GM12865 (cell line): ENCODE measurements at places on chromosomes 5 and 9.

- peak; percentile 65 for DNase-seq
Observed at GRCh38 chr5:149667084-149667828, 62.9 kb upstream of the PPARGC1B start.

DNA sequence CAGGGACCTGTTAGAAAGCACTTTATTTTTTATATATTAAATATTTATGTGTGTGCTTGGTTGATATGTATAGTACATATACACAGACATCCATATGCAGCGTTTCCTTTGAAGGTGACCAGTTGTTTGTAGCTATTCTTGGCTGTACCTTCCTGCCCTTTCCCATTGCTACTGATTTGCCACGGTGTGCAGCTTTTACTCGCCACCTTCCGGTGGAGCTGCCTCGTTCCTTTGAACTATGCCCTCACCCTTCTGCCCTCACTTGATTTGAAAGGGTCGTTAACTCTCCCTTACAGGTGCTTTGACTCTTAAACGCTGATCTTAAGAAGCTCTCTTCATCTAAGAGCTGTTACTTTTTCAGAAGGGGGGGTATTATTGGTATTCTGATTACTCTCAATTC is 20.5 kb downstream of the RGMB start:
- no peak for DNase-seq

DNA sequence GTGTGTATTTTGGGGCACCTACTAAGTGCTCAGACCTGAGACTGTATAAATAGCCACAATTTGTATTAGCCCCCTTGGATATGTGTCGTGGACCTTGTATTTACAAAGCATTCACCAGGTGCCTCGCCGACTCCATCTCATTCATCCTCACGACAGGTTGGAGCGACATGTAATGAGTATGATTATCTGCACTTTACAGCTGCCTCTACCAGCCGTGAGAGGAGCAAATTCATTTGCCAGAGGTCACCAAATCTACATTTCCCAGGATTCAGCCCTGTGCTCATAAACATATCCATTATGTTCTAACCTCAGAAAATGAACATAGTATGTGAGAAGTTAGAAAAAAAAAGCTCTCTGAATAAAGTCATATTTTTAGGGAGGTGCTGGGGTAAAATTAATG is 167.4 kb downstream of the ZDHHC21 start:
- no peak for DNase-seq

GRCh38 chr5:36744773-36745589 is 131.6 kb upstream of the NIPBL start:
- peak; percentile 65 for DNase-seq

DNA sequence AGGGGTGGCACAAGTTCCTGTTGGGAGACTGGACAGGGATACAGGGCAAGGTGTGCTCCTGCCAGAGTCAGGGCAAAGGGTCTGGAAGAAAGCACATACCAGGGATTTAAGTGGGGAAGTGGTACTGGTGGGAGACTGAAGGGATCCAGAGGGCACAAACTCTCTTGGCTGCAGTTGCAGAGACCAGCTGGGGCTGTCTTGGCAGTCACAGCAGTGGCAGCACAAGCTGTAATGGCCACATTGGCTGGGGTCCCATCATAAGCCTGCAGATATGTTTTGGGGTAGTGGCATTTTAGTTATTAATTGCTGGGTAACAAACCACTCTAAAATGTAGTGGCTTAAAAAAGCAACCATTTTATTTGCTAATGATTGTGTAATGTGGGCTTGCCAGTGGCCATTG is 492.2 kb downstream of the ENC1 start:
- no peak for DNase-seq

DNA sequence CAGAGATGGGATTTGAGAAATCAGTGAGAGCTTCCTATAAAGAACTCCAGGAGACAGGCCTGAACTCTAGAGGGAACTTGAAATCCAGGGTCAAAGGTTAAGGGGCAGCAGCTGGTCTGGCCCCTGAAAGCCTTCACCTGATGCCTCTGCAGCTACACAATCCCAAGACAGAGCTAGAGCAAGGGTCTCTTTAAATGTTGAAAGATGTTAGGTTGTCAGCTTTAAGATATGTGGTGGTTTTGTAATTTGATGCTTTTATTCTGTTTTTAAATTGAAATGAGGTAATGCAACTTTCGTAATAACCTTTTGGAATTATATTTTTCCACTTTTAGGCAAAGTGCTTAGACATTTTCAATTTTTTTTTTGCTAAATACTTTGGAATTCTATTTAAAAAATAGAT is 2.4 kb downstream of the SOWAHA start:
- DNase-seq = no peak

- no peak for DNase-seq
Observed at GRCh38 chr5:88662846-88663245, 220.1 kb downstream of the MEF2C start.

- no peak for DNase-seq
Observed at GRCh38 chr5:159917994-159918393, 1.7 kb downstream of the ADRA1B start.

- DNase-seq = peak; percentile 41
Observed at GRCh38 chr9:110935829-110936228, 102.4 kb downstream of the LPAR1 start.

DNA sequence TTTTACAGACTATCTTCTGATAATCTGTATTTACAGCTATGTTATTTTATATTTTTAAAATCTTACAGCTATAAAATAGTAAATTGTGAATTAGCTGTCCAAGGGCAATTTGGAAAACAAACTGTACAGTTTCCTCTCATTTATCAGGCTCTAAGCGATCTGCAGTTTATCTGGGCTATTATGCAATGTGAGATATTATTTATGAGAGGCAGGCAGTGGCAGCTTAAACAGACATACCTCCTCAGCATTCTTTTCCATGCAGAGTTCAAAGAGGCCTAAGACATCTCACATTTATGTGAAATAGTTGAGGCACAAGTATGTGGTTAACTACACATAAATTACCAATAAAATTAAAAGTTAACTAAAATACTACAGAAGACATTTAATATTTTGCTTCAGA is 10.2 kb downstream of the NIPSNAP3B start:
- DNase-seq = no peak

GRCh38 chr9:16521868-16522411 is 348.5 kb downstream of the BNC2 start:
- no peak for DNase-seq

DNA sequence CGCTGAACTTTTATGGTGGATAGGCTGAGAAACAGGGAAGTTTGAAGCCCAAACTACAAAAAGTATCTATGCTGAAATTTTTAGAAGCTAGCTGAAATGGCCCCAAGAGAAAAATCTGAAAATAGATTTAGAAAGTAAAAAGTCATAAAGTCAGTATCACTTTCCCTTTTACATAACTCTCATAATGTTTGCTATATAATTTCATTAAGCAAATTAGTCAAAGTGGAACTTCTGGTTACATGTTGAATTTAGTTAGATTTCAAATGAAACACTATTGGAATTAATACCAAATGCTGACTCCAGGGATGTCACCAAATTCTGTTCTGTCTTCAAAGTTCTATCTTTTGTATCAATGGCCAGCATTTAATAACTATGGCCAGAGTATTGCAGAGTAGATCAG is 126.9 kb downstream of the TTC39B start:
- no peak for DNase-seq

DNA sequence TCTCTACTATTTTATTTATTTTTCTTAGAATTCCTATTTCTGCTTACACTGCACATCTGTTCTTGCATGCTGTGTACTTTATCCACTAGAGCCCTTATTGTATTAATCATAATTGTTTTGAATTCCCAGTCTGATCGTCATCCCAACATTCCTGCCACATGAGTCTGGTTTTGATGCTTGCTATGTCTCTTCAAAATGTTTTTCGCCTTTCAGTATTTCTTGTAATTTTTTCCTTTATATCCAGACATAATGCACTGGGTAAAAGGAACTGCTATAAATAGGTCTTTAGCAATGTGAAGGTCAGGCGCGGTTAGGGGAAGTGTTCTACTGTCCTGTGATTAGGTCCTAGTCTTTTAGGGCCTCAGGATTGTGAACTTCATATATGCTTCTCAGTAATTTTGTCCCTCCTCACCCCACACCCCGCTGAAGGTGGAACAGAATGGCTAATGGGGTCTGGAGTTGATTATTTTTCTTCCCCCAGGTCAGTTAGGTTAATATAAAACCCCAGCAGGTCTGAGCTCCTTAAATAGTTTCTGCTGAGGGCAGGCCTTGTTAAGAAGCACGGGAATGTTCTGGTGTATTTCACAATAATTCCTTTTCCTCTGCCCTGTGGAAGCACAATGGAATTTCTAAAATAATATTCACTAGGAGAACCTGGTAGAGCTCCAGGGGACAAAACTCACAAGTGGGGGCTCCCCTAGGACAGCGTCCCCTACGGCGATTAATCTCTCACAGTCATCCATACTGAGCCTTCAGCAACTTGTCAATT is 146.6 kb upstream of the TUT7 start:
- DNase-seq = no peak

GRCh38 chr5:173733831-173734501 is 117.5 kb upstream of the BOD1 start:
- DNase-seq = peak; percentile 66

- DNase-seq = peak; percentile 26
Observed at GRCh38 chr9:4197548-4197947, 102.3 kb downstream of the GLIS3 start.

GRCh38 chr5:153794327-153794726 is 244.4 kb downstream of the FAM114A2 start:
- no peak for DNase-seq

DNA sequence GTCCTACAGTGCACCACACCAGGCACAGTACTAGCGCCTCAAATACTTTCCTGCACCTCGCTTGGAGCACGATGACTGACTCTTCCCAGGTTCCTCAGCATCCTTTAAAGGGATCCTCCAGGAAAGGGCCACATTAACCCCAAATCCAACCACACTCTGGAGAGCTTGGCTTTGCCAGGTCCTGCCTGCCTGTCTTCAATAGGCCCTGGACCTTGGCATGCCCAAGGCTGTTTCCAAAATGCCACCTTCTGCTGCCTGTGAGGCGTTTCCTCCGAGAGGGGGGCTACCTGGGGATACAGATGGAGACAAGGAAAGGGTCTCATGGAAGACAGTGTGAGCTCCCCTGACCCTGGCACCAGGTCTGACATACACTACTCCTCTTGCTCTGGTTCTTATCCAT is 169.9 kb downstream of the DAB2IP start:
- DNase-seq = no peak

- DNase-seq = no peak
Observed at GRCh38 chr5:78328585-78329173, 31.7 kb upstream of the SCAMP1 start.

GRCh38 chr5:176743136-176743861 is 67.1 kb upstream of the UNC5A start:
- no peak for DNase-seq

GRCh38 chr5:94998670-94999069 is 286.2 kb downstream of the MCTP1 start:
- DNase-seq = no peak

GRCh38 chr5:67015541-67016191 is 180.9 kb downstream of the CD180 start:
- no peak for DNase-seq
